Activated CD4-positive, CD25-positive, alpha-beta regulatory T cell (primary cell): ENCODE measurements at places on chromosomes 6 and 20.

DNA sequence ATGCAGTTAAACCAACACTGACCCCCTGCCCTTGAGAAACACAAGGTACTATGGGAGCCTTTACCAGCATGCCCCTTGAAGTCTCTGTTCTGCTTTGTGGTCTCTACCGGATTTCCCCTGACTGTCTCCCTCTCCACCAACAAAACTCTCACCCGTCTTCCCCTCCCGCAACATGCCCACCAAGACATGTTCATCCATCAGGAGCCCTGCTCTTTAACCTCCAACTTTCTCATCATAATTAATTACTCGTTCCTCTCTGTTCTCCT is 1.1 kb downstream of the ZNF165 start:
- DNase-seq, result no peak

DNA sequence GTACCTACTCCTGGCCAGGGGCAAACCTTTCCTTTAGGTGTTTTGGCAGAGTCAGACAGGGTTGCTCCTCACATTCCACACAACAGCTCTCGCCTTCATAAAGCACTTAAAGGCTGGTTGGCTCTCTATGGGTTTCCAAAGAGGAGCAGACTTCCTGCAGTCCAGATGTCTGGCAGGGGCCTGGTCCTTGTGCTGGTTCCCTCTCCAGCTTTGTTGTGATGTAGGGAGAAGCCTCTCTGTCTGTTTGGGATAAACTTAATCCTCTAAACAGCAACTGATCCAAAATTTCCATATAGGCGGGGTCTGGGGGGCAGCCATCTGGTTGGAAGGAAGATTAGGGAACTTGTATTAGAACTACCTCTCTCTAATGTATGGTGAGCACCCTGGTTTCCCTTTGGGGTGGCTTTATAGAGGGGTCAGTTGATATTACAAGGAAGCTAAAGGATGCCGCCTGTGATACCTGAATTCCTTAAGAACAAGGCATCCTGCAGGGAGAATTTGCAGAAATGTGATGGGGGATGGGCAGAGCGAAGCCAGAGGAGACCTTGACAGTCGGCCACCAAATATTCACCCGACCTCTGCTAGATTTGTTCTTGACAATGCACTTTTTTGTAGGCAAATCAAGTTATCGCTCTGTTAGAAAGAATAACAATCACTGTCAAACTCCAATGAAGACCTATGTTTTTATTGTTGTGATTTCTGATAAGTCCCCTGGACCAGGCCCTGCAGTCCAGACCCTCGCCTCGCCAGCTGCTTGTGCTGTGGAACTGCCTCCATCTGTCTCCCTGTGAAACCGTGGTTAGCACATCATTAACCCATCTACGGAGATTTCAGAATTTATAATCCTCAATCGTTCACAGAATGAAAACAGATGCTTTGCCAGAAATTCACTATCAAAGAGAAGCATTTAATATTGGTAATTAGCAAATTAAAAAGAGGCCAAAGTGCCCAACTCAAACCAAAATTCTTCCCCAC is 94.0 kb upstream of the RALGAPA2 start:
- no peak for DNase-seq

- DNase-seq, result no peak
These were observed 5.6 kb downstream of the CST3 start for GRCh38 chr20:23631981-23632710.

GRCh38 chr6:150201772-150202329 is 59.0 kb downstream of the PPP1R14C start:
- DNase-seq, result no peak

DNA sequence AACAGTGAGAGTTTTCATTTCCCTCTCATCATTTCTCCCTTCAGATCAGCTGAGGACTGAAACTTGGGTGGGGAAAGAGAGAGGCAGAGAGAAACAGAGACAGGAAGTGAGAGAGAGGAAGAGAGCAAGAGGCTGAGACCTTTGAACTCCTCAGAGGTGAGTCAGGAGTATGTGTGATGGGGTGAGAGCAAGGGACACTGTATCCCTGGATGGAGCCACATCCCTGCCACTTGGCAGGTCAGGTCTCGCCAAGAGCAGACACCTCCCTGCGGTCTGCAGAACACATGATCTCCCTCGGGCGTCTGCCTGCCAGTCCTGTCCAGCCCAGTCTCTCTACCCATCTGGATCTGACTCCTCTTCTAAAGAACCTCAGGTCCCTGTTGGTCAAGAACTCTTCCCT is 62.7 kb upstream of the SYNDIG1 start:
- DNase-seq, result no peak

DNA sequence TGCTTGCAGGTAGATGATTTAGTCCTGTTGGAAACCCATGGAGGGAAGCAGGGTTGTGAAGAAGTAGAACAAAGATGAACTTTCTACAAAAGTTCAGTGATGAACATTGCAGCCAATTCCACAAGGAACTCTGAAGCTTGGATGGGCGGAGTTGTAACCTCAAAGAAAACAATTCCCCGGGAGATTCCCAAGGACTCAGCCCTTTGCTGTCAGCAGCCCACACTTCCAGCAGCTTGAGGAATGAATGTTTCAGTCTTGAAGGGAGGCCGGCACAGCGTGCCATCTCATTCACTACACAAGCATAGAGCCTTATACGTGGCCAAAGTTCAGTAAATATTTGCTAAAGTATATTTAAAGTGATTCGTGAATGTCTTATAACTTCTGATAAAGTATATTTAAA is 269.4 kb downstream of the NKAIN2 start:
- no peak for DNase-seq

DNA sequence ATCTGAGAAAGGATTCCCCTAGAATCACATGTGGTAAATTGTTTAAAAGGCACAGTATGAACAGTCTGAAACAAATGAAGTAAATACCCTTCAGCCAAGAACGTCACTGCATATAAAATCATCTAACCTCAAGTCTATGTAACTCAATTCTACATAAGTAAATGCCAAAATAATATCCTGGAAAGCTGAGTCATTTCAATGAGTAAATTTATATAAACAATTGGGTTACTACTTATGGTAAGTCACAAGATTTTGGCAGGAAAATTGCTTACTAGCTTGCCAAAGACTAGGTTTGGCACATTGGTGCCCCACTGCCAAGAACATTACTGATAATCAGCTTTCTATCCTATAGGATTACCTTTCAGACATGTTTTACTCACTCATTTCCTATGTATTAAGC is 8.4 kb downstream of the GMDS start:
- no peak for DNase-seq

GRCh38 chr20:51329845-51330244 is 212.7 kb downstream of the NFATC2 start:
- DNase-seq, result no peak

DNA sequence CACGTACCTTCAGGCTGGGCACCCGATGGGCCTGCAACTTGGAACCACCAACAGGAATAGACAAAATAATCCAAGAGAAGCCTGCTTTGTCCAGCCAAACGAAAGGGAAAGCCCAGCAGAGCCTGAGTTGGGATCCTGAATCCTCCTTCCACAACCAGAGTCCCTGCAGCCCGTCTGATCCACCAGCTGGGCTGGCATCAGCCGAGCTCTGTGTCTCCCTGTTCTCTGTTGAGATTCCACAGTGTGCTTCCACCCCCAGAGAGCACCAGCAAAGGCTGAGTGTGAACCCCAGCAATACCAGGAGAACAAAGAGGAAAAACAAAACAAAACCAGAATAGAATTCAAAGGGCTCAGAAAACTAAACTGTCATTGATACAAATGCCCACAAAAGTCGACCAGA is 104.2 kb upstream of the PRND start:
- DNase-seq, result no peak

- DNase-seq, result no peak
These were observed 185.0 kb upstream of the SGK1 start for GRCh38 chr6:134502614-134503549.

DNA sequence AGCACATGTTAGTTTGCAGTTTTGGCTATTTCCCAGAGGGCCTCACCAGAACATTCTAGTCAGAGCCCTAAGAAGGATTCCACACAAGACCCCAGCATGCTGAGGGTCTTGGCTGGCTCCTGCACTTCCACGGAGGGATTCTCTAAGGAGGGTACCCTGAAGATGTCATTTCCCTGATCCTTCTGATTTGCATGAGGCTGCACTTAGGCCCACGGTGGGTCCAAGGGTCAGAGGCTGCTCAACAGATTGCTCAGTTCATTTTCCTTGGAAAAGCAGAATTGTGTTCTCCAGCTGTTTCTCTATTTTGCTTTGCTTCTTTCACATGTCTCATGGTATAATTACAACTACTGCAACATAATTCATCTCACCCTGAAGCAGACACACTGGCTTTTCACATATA is 22.2 kb downstream of the PREP start:
- DNase-seq, result no peak

- no peak for DNase-seq
These were observed 112.6 kb downstream of the TMEM170B start for GRCh38 chr6:11650025-11650696.

DNA sequence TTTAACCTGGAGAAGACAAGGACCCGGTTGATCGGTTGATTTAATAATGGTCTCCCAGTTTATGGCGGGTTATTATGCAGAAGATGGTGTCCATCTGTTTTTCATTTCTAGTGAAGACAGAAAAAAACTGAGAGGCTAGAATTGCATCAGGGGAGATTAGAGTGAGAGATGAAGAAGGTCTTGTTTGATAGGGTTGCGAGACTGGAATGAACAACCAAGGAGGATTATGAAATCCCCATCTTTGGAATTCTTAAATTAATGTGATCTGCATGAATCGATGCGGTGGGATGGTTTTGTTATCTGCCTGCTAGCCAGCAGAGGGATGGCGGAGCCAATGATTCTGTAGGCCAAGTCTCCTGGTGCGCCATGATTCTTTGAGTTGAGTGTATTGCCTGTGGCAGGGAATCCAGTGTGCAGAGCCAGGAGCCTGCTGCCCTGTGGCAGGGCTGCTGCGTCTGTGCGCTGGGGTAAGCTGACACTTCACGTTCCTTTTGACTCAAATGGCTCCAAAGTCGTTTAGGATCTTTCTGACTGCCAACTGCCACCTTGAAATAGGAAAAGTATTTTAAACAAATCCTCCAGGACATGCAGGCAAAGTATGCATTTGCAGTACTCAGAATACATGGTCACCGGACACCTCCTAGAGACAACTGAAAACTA is 200.1 kb downstream of the CLIC5 start:
- DNase-seq, result no peak

- DNase-seq, result no peak
These were observed 280.0 kb upstream of the TBX18 start for GRCh38 chr6:85044361-85044760.

DNA sequence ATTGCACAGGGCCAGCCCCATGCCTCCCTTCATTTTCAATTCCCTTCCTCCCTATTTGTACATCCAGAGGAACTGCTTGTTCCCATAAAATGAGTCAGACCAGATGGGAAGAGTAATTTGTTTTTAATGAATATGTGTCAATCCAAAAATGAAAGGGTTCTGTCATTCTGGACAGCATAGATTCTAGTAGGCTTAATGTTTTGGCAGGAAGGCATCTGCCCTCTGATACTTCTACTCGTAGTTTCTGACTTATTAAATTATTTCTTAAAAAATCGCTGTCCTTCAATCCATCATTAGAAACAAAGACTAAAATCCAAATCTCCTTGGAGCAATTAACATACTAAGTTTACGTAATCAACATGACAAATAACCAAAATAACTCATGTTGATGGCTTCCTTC is 665.5 kb downstream of the TENT5A start:
- DNase-seq, result no peak

GRCh38 chr20:46324960-46325703 is 16.8 kb upstream of the CDH22 start:
- no peak for DNase-seq

- DNase-seq, result no peak
These were observed 11.1 kb downstream of the LAMA5 start for GRCh38 chr20:62355878-62356588.

DNA sequence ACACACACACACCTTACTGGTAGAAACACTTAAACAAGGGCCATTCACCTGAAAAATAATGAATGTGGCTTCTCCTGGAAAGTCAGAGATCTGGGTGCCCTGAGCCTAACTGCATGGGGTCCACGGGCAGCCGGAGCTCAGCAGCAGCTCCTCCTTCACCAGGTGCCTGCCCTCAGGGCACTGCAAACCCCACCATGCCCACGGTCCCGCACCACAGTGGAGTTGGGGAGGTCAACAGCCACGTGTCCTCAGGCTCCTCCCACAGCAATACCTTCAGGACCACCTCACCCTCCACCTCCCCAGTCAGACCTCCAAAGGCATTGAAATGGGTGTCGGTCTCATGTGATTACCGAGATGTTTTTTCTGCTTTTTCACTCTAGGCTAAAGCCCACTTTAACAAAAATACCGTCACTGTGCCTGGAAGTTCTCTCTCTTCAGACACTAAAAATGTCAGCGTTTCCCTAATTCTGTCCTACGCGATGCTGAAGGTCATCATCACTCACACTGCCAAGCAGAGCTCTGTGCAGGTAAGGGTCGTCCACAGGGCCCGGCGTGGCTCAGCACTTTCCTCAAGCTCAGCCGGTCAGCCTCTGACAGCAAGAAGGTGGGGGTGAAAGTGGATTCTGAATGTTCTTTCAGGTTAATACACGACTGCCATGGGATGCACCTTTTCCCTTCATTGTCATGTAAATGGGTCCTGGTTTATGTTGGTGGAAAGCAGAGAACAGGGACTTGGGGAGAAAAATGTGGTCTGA is 48.9 kb downstream of the CDK5RAP1 start:
- DNase-seq, result no peak

- DNase-seq, result no peak
These were observed 205.7 kb downstream of the DOK5 start for GRCh38 chr20:54680872-54681619.

GRCh38 chr6:165615636-165616035 is 47.4 kb downstream of the PDE10A start:
- no peak for DNase-seq

DNA sequence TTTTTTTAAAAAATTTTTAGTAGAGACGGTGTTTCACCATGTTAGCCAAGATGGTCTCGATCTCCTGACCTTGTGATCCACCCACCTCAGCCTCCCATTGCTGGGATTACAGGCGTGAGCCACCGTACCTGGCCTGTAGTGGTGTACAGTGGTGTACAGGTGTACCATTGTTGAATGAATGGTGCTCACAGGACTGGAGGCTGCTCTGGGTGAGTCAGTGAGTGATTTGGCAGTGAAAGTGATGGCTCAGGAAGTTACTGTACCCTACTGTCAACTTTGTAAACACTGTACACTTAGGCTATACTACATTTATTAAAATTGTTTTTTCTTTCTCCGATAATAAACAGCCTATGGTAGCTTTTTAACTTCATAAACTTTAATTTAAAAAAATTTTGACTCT is 122.8 kb upstream of the EEF1E1 start:
- DNase-seq, result no peak

DNA sequence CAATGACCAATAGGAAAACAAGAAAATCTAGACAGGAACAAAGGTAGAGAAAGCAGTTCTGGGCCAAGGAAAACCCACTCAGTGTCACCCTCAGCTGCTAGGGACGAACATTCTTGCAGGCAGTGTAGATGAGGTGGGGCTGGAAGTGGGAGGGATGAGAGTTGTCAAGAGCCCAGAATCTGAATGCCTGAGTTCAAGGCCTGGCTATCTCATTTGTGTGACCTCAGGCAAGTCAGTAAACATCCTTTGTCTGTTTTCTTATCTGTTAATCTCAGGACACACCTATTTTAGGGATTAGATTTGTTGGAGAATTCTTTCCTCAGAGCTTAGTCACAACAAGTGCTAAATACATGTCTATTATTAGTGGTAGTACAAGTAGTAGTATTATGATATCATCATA is 50.9 kb upstream of the KIF16B start:
- no peak for DNase-seq
